NCI-H510A (cell line): ENCODE measurements at places on chromosomes 1 and 21.

GRCh38 chr1:12448746-12449177 is 169.2 kb downstream of the DHRS3 start:
- no peak for DNase-seq

GRCh38 chr1:40625476-40626382 is 39.8 kb downstream of the RIMS3 start:
- DNase-seq, result no peak

DNA sequence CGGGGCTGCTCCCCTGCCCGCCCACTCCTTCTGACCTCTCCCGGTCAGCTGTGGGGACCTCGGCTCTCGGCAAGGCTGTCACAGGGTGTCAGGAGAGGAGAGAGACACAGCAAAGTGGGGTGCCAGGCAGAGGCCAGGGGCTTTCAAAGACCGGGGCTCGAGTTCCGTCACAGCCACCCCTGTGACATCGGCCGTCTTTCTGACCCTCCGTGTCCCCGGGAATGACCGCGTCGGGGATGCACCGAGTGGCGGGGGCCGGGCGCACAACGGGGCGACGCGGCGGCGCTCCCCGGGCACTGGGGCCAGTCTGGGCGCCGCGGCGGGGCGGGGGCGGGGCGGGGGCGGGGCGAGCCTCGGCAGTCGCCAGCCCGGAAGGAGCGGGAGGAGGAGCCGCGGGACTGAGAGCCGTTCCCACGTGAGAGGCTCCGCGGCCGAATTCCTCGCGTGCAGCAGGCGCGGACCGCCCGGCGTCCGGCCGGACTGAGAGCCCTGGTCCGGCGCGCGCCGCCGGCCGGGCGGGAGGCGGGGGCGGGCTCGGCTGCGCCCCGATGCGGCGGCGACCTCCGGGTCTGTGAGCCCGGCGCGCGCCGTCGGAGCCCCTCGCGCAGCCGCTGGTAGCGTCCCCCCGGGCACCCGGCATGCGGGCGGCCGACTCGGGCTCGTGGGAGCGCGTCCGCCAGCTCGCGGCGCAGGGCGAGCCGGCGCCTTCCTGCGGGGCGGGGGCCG is 229.7 kb upstream of the TMEM51 start:
- peak; percentile 38 for DNase-seq

DNA sequence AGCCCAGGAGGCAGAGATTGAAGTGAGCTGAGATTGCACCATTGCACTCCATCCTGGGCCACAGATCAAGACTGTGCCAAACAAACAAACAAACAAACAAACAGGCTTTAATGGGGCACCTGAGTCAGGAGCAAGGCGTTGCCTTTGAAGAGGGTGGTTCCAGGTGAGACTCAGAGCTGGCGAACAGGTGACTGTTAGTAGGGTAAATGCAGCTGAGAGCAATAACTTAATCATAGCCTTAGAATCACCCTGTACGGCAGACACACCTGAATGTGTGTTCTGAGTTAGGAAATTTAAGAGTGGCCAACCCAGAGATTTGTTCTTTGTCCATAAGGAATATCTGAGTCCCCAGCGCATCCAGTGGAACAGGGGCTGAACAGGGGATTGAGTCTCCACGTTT is 440.4 kb downstream of the RPS6KC1 start:
- DNase-seq, result no peak

- no peak for DNase-seq
These were observed 27.6 kb upstream of the SLC16A1 start for GRCh38 chr1:112983537-112984131.

GRCh38 chr1:101482306-101482705 is 245.5 kb downstream of the S1PR1 start:
- DNase-seq, result no peak

GRCh38 chr1:205205055-205205454 is 6.4 kb downstream of the DSTYK start:
- DNase-seq, result no peak

DNA sequence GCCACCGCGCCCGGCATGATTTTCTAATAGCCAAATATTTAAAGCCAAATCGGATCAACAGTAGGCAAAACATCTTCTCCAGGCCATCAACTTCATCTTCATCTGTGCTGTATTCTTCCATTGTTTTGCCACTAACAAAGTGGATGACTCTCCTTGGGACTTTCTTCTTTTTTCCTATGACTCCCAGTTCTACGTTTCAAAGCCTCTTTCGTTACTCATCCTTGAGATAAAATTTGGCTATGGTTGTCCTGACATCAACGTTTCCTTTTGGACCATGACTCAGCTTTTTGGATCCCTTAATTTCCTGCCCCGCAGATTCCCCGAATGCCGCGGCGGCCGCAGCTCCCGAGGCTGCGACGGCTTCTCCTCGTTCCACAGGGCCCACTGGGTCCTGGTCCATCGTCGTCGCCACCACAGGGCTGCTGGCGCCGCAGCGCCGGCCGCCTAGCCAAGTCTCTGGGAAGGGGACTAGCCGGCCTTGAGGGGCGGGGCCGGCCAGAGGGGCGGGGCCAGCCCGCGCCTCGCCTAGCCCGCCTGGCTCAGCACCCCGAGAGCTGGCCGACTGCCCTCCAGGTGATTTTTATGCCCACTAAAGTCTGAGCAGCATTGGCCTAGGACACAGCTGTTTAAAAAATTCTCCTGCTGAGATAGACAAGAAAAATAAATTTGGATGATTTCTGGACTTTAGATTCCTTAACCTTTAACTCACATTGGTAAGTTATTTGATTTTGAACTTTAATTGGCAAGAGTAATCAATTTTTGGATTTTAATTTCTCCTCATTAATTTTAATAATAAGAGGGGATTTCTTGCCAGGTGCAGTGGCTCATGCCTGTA is 93.9 kb downstream of the ADCY10 start:
- DNase-seq, result no peak

DNA sequence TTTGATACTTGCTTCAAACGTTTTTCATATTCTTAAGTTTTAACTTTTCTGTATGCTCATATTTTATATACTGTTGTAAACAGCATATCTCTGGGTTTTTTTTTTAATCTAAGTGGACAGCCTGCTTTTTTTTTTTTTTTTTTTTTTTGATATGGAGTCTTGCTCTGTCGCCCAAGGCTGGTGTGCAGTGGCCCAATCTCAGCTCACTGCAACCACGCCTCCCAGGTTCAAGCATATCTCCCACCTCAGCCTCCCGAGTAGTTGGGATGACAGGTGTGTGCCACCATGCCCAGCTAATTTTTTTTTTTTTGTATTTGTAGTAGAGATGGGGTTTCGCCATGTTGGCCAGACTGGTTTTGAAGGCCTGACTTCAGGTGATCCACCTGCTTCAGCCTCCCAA is 1.2 kb downstream of the TBCE start:
- DNase-seq, result no peak

- no peak for DNase-seq
These were observed 5.5 kb downstream of the PDPN start for GRCh38 chr1:13588946-13589796.

DNA sequence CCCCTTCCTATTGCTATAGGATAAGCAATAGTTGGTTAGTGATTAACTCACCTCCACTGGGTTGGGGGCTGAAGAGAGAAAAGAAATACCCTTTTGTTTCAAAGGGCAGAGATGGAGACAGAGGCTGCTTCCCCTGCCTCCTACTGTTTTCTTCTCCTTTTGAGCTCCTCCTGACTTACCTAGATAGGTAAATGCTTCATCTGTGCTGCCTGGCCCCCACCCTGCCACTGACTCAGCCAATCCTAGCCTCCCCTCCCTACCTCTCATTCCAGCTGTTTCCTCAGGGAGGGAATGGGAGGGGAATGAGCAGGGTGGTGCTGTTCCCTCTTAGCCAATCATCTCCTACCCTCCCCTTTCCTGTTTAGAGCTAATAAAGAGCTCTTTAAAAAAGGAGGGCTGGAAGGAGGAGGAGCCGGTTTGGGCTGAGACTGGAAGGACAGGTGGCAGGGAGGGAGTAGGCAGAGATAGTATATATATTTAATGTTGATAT is at the start of gene C1orf116:
C1orf116 (minus strand) TSS at position 229 of the 490 bp plus-strand sequence. CDS start 5,158 bp downstream, outside the sequence.
- DNase-seq, result peak; percentile 88

- DNase-seq, result no peak
These were observed 86.8 kb downstream of the SLC45A1 start for GRCh38 chr1:8404460-8405370.

DNA sequence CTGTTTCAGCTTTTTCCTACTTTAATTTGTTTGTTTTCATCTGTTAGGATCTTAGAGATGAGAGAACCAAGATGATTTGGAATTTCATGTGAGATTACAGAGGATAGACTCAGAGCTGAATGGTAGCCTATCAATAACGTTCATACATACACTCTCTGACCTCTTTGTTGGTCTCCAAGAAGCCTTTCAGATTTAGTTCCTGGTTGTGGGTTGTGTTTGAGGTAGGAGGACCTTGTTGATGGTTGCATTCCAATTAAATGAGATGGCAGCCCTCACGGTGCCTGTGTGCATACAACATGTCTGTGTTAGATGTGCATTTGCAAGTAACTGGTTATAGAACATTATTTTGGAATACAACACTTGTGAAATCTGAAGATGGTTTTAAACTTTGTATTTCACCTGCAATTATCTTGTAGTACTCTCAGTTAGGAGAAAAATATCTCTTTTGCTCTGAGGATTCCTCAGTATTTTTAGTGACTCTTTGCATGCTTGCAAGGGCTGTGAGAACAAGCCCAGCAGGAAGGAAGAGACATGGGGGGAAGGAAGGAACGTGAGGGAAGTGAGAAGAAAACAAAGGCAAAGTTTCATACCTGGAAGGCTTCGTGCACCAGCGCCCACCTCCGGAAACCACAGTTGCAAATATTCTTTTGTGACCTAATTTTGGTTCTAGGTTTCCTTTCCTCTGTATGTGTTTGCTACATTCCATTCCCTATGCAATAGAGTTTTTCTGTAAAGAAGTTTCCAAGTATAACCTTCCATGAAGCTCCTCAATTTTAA is 291.8 kb downstream of the DISC1 start:
- DNase-seq, result no peak

DNA sequence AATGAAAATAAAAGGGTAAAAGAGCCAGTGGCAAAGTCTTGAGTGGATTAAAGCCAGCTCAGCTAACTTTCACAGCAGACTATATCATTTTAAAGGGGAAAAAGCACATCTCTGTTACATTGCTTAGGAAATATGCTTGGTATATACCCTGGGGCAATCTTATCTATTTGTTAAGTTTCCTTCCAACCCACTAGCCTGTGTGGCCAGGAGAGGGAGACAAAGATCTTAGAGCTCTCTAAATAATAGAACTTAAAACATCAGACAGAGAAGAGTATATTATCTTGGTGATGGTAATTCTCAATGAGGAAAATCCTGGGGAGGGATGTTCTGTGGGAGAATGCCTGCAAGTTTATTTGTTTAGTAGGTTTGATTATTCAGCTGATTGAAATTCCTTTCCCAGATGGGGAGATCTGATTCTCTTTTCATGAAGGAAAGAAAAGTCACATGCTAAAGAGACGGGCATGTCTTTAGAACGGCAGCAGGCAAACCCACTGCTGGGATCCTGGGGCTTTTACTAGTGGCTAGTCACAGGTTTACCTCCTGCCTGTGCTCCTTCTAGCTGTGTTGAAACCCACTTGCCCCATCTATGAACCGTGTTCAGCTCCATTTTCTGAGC is 3.6 kb downstream of the KCNE2 start:
- no peak for DNase-seq
